ENCODE measurements at places on chromosomes 1 and 21.

DNA sequence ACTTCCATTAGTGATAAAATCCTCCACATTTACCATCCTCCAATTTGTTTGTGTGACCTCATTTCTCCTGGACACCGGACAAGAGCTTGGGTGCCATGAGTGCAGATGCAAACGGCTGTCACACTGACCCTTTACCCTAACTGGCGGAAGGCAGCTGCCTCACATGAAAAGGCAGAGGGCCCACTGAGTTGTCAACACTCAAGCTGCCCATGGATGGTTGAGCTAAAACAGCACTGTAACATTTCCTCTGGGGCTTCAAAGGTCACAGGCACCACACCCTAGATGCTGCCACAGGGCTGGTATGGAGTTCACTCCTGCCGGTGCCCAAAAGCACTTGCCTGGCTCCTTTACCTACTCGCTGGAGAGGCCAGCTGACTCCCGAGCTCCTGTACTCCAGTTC is 653.4 kb downstream of the KCNT2 start:
- DNase-seq: no peak

DNA sequence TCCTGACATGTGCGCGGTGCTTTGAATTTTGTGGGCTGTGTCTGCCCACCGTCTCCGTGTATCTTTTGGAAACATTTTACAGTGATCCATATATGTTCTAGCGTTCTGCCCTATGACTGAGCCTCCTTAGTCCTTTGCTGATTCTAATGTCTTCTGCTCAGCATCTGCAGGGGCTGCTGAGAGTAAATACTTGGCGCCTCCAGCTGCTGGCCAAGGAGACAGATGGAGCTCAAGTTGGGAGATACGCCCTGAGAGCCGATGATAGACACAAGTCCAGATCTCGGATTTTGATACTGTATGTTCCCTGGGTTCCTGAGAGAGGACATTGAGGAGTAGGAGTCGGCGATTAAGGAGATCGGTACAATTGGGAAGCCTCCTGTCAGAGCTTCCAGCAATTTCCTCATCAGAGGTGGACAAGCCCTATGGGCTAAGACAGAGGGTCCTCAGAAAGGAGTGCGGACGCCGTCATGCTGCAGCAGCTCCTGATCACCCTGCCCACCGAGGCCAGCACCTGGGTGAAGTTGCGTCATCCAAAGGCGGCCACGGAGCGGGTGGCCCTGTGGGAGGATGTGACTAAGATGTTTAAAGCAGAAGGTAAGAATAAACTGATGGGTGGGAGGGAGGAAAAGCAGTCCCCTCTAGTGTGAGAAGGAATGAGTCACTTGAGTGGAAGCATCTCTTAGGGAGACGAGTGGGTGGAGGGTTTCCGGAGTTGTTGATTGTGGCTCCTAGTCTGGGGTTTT is 390 bp downstream of the ZFP69B start:
- peak; percentile 54 for DNase-seq

DNA sequence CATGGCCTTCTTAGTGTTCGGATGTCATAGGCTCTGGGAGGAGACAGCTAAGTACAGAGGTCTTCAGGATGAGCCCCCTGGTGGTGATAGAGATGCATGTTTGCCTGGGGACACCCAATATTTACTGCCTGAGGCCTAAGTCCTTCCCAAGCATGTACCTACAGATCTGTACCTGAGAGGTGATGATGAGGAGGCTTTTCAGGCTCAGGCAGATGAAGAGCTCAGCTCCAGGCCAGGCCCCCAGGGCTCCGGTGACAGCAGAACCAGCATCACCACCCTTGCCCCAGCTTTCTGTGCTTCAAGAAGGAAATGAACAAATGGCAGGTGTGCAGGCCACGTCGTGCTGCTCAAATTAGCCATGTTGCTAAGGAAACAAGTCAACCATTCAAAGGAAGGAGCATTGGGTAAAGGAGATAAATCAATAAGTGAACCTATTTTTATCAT is 21.1 kb downstream of the CACNA1E start:
- DNase-seq: no peak

DNA sequence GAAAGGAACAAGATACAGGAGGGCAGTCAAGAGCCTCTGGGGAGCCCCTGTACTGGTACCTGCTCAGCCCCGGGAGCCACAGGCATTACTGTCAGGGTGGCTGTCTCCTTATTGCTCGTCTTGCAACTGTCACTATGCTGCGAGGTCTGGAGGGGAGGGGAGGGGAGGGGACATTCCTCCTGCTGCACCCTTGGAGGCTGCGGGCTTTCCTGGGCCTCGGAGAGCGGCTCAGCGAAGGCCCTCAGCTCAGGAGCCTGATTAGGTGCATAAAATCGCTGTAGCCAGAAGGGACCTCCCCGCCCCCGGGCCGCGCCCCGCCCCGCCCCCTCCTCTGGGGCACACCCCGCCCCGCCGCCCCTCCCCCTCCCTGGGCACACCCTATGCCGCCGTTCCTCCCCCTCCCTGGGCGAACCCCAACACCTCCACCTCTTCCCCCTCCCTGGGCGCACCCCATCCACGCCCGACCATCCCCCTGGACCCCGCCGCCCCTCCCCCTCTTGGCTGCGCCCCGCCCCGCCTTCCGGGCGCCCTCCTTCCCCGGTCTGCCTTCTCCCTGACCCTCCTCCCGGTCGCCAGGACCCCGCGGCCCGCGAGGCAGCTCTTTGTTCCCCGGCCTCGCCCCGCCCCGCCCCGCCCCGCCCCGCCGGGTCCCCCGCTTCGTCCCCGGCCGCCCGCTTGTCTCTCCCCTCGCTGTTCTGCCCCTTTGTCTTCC is 35.5 kb downstream of the CACHD1 start:
- DNase-seq: no peak

DNA sequence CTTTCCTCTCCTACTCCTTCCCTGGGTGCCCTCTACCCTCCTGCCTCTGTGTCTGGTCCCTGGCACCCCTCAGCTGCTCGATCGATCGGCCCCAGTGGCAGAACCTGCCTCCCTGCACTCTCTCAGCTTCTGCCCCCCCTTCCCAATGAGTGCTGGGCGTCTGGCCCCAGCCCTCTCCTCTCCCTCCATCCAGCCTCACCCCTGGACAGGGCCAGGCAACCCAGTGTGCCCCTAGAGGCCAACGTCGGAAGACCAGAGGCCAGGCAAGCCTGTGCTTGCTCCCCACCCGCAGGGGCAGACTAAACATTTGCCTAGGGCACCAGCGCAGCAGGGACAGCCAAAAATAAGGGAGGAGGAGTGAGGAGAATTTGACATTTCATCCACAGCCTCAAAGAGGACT is 43.5 kb downstream of the LGR6 start:
- no peak for DNase-seq

GRCh38 chr1:65772607-65773006 is 20.1 kb upstream of the PDE4B start:
- DNase-seq: no peak

- no peak for DNase-seq
These were observed 205.7 kb upstream of the PTBP2 start for GRCh38 chr1:96515925-96516324.

DNA sequence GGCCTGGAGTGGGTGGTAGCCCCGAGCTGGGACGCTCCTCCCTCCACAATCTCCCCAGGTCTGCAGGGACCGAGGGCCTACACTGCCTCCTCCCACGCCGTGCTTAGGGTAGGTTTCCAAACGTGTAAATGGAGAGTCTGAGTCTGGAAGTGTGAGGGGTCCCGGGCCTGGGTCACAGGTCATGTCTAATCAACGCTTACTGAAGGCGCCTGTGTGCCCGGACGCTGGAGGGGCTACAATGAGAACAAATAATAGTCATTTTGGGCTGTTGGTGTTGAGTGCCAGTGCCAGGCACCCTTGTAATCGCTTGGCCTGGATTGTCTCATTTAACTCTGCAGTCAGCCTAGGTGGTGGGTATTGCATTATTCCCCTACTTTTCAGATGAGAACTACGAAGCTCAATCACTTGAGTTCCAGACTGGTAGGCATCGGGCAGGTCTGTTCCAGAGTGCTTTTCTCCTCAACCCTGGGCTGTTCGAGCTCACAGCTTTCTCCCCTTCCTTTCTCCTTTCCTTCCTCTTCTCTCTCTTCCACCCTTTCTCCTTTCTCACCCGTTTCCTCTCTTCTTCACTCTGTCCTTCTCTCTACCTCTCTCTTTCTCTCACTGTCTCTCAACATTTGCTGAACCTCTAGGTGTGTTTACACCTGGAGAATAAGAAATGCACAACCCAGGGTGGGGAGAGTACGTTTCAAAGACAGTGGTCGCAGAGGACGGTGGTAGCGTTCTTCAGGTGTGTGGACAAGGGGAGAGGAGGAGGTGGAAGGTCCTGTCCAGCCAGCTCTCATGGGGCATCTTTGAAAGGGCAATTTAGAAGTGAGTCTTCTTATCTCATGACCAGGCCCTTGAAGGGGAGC is 883 bp downstream of the SLC66A1 start:
- DNase-seq: no peak

DNA sequence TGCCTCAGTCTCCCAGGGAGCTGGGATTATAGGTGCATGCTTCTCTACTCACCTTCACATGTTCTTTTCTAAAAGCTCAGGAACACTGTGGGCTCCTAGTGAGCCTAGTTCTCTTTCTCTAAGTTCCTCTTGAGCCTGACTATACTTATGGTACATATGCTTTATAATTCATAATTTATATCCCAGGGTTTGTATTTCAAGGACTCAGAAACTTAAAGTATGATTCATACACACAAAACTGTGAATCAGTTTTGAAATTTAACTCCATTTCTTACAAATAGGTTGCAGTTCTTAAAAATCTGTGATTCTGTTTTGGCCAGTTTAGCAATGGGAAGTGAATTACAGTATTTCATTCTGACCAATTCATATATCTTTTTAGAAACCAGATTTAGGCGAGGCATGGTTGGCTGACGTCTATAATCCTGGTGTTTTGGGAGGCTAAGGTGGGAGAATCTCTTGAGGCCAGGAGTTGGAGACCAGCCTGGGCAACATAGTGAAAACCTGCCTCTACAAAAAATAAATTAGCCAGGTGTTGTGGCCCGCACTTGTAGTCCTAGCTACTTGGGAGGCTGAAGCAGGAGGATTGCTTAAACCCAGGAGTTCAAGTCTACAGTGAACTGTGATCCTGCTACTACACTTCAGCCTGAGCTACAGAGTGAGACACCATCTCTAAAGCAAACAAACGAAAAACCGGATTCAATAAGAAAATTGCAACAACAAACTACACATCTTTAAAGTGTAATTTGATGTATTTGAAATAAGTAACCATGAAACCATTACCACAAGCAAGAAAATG is 15.6 kb downstream of the RASAL2 start:
- DNase-seq: no peak

- no peak for DNase-seq
These were observed 454.2 kb downstream of the SETD4 start for GRCh38 chr21:35606146-35606545.

- no peak for DNase-seq
These were observed 5.8 kb downstream of the ITPKB start for GRCh38 chr1:226733304-226733703.

DNA sequence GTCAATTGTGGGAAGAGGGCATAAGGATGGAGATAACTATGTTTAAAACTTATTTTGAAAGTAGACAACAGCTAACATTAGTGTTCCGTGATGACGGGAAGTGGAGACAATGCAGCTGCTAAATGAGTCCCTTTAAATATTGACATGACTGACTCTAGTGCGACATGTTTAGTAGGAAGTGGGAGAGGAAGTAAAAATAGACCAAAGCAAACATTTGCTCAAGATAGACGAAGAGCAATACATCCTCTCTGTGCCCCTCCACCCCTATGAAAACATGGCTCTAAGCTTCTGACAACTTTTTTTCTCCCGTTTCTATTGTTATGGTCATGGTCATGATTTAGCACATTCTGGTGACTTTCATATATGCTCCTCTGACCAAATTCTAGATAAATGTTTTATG is 60.0 kb upstream of the HMCN1 start:
- no peak for DNase-seq

DNA sequence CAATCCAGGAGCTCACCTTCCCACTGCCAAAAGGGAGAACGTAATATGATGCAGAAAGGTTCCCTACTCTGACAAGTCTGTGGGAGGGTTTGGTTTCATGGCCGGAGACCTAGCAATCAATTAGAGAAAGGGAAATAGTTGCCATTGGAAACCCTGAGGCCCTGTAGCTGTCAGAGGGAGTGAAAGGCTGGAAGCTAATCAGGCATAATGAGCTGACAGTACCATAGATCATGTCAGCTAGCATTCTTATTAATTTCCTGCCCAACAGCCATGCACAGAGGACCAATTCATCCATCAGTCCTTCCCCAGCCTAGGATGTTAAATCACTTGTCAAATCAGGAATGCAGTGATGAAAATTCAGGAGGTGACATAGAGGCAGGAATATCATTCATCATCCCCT is 527.3 kb downstream of the PLPP3 start:
- DNase-seq: no peak

DNA sequence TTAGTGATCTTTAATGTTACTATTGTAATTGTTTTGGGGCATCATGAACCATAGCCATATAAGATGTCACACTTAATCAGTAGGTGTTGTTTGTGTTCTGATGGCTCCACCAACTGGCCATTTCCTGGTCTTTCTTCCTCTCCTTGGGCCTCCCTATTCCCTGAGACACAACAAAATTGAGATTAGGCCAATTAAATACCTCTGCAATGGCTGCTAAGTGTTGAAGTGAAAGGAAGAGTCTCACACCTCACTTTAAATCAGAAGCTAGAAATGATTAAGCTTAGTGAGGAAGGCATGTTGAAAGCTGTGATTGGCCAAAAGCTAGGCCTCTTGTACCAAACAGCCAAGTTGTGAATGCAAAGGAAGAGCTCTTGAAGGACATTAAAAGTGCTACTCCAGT is 30.7 kb downstream of the PPP2R5A start:
- DNase-seq: no peak

DNA sequence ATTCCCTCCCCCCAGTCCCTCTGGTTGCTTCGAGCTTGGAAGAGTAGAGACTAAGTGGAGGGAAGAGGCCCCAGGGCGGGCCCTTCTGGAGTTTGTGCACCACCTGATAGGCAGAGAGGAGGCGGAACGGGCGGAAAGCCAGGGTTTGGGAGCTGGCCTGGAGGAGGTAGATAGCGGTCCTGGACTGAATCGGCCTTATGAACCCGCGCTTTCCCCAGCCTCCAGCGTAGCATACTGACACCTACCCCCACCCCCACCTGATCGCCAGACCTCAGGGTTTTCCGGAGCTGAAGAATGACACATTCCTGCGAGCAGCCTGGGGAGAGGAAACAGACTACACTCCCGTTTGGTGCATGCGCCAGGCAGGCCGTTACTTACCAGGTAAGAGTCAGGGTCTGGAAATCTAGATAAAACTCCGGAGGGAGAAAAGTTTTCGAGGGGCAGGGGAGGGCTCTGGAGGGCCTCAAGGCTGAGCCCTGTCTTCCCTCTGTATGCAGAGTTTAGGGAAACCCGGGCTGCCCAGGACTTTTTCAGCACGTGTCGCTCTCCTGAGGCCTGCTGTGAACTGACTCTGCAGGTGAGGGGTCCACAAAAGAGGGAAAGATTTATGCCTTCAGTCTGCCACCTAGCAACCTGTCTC is 705 bp downstream of the UROD start:
- DNase-seq: no peak

DNA sequence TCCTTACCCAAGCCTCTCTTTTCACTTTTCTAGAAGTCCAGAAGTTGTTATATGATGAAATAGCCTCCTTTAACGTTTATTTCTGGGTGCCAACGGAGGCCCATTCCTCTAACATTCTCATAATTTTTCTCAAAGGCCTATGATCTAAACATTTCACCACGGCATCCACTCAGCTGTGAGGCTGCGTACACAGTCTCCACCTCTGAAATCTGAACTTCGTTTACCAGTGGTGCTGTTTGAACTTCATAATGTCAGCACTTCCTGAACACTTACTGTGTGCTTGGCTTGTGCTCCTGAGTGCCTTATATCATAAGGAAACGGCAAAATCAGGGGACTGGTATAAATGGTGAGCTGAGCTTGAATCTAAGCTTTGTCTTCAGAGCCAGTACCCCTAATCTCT is 12.0 kb upstream of the RBP7 start:
- DNase-seq: no peak
